ENCODE measurements at places on chromosomes 5 and 9.

DNA sequence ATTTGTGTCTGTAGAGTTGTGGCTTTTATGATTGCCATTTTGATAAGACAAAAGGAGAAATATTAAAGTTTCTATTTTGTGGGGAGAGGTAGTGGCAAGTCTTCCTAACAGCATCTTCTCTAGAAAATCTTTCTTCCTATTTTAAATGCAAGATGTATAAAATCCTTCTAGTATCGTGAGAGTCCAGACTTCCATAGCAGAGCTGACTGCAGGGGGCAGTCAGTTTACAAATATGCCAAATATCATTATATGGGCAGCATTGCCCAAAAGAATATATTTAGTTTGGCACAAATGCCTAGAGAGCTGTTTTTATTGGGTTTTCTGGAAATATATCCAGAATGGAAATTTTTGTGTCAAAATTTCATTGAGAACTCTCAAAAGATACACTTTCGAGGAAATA is 82.1 kb upstream of the ALDH1A1 start:
- no peak for DNase-seq

- peak; percentile 8 for DNase-seq
These were observed 242.1 kb downstream of the ZNF608 start for GRCh38 chr5:124504081-124504916.

DNA sequence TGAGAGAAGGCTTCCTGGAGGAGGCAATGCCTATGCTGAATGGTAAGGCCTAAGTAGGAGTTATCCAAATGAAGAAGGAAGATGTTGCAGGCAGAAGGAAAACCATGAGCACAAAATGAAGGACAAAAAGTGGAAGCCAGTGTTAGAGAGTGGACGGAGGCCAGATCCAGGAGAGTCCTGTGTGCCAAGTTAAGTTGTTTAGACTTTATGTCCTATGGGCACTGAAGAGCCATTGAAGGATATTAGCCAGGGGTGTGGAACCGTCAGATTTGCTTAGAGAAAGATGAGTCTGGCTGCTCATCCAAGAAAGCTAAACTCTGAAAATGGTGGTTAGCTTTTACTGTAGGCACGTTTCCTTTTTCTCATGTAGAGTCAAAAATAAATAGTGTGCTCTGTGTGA is 254.7 kb downstream of the ADAMTSL1 start:
- DNase-seq: no peak

DNA sequence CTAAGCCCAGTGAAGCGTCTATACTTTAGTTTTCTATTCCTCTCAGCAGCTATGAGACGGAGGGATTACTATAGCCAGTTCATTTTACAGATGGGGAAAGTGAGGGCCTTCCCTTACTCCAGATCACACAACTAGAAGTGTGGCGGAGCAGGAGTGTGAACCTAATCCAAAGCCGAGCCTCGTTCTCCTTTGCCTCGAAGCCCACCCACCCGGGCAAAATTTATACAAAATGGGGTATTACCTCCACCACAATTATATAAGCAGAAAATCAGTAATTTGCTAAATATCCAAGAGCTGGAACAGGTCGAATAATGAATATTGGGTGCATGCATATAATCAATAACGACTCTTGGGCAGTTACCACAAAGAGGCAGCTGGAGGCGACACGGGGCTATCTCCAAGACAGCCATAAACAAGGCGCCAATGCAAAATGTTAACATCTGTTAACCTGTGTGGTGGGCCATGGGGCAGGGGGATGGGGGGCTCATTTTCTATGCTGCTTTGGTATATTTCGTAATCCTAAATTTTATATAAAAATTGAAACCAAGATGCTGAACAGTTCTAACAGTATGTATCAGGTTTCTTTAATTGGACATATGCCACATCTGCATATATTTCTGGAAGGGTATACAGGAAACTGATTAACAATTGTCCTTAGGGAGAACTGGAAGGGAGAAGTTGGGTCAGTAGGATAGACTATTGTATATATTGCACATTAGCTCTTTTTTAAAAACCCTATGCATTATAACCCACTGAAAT is 1.2 kb upstream of the RNF44 start:
- DNase-seq: no peak

GRCh38 chr5:107592515-107592914 is 78.2 kb downstream of the EFNA5 start:
- DNase-seq: no peak

DNA sequence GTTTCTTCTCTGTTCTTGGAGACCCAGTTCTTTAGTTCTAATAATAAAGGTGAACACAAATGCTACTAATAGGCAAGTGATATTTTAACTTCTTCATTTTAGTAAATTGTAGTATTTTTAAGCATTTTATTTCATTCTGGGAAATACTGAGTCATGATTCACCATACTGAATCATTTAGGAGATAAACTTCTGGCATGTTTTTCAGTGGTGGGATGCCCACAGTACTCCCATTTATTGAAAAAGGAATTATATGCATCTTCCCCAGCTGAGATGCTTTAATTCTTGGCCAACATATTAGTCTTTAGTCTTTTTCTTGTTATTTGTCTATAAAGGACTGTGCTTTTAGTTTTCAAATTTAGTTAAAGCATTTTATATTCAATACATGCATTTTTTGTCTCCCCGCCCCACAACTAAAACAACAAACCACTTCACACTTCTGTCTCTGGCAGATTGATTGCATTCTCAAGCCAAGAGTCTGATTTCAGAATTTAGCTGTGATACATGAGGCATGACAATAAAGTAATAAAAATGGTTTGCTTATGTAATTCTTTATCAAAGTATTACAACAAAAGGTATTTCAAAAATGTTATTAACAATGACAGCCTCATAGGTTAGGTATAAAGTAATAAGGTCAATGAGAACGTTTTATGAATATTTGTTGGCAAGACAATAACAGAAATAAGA is 125.2 kb upstream of the CDH18 start:
- no peak for DNase-seq

Data from activated CD4-positive, alpha-beta T cell treated with anti-CD3 and anti-CD28 coated beads, Interleukin-2, Interleukin-6, amounts not matched to agents 100 ng/mL and 50 ng/mL, durations not matched to agents 16 hours and 8 hours (primary cell).